Naive B cell (primary cell): ENCODE measurements at places on chromosomes 11 and 22. TPM values are rescaled to one million over a fixed set of nuclear protein-coding genes. Genes with fewer than 3 reads are reported as not detected.

- no peak for DNase-seq
Observed at GRCh38 chr11:6889835-6890234, 2.5 kb downstream of the OR2D2 start.

The TYR gene
- polyA plus RNA-seq: not detected

DNA sequence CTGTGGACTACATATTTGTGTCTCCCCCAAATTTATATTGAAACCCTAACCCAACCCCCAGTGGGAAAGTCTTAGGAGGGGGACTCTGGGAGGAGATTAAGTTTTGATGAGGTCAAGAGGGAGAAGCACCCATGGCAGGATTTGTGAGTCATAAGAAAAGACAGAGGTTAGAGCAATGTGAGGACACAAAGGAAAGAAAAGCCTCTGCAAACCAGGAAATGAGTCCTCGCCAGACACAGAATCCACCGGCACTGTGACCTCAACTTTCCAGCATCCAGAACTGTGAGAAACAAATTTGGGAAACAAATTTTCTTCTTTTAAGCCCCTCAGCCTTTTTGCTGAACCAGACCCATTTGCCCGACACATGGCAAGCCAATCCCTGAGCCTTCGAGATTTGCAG lies 397.0 kb downstream of the NTM start:
- no peak for DNase-seq

- no peak for DNase-seq
Observed at GRCh38 chr22:37045958-37046357, 5.6 kb upstream of the KCTD17 start.

The LYVE1 gene
- 0.29 TPM for polyA plus RNA-seq

DNA sequence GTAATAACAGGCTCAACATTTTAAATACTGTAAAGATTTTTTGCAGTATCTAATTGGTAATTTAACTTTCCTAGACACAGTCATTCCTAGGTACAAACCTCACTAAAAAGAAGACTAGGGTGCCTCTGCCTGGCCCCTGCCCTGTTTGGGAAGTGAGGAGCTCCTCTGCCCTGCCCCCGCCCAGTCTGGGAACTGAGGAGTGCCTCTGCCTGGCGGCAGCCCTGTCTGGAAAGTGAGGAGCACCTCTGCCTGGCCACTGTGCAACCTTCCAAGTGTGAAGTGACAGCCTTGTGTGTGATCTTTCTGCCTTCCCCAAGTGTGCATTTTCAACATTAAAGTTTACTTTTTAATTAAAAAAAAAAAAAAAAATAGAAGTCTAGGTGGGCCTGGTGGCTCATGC lies 4.2 kb downstream of the CHORDC1 start:
- no peak for DNase-seq

- no peak for DNase-seq
Observed at GRCh38 chr22:18073467-18073866, 4.3 kb upstream of the PEX26 start.

The APOBEC3C gene
- 317 TPM for polyA plus RNA-seq
